Activated T-helper 1 cell treated with anti-CD3 and anti-CD28 coated beads, Interleukin-12 subunit alpha, Interleukin-12 subunit beta, Interleukin-2, Interleukin-4 antibody, amounts not matched to agents 30 ng/mL and 10 ng/mL and 1 ng/mL, durations not matched to agents 14 hours and 24 hours and 36 hours (primary cell): ENCODE measurements at places on chromosomes 2 and 18. TPM values are rescaled to one million over a fixed set of nuclear protein-coding genes. Genes with fewer than 3 reads are reported as not detected.

DNA sequence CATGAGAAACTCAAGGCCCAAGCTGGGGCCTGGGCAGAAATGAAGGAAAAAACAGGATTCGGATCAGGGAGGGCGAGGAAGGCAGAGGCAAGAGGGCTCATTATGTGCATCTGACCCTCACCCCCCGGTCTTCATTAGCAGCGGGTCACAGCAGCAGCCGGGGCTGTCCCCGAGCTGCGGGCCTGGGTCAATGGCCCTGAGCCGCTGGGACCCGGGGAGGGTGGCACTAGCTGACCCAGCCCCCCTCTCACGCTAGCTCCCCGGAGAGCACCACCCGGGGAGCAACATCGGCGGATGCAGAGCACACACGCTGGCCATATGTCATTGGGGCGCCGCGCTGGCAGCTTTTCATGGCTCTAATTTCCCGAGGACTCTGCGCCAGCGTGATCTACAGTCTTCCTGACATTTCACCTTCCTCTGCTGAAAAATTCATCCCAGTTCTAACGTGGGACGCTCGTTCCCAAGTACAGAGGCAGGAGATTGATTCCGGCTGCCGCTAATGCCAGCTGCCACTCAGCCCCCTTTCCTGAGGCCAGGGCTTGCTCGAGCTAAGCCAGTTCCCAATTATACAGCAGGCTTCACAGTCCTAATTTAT is 63.7 kb downstream of the EIPR1 start:
- DNase-seq: no peak

GRCh38 chr2:125185691-125186270 is 1160.7 kb downstream of the CNTNAP5 start:
- no peak for DNase-seq

DNA sequence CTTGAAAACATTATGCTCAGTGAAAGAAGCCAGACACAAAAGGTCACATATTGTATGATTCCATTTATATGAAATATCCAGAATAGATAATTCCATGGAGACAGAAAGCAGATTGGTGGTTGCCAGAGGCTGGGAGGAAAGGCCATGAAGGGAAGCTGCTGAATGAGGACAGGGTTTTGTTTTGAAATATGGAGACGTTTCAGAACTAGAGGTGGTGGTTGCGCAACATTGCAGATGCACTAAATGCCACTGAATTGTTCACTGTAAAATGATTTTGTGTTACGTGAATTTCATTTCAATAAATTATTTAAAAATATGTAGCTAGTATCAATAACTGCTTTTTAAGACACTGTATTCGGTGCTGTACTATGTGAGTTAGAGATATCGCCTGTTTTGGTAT is 101.7 kb upstream of the ZNF236 start:
- DNase-seq: no peak

DNA sequence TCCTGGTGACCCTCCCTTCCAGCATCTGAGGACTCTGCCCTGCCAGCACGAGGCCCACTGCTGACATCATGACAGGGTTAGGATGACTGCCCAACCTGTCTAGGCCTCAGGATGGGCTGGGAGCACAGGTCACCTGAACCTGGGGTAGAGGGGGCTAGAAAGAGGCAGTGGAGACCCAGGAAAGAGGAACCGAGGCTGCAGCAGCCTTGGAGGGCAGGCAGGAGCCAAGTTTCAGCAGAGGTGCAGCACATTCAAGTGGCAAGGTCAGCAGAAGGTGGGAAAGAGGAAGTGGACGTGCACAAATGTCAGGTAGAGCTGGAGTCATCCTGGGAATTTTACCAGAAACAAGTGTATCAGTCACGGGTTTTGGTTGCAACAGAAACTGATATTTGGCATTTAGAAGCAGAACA is 13.6 kb upstream of the RAB10 start:
- no peak for DNase-seq

DNA sequence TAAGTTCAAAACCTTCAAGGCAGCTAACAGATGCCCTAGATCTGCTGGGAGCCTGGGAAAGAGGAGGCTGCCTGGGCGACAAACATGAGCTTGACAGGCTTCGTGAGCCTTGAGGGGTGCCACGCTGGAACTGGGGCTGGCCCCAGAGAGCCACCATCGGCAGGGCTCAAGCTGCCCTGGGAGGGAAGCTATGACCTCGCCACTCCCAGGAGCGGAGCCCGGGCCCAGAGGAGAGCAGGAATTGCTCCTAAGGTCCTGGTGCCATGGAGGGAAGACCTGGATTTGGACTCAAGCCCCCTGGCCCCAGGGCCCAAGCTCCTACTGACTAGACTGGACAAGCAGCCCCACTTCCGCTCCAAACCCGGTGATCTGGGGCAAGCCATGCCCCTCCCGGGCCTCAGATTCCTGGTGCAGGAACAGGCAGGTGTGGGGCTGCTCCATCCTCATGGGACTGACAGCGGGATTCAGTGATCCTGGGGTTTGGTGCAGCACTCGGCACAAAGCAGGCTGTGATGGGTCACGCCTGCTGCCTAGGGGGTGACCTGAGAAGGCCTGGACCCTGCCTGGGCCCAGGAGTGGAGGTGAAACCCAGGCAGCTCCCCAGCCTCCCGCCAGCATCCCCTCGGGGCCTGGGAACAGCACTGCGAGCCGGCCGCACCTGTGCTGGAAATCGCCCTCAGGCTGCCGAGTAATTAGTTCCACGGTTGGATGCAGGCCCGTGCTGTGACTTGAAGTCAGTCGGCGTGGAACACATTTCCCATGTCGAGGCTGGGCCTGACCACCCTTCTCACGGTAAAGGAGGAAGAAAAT is 246.9 kb downstream of the NDUFA10 start:
- DNase-seq: no peak

GRCh38 chr2:83915381-83915780 is 543.7 kb downstream of the SUCLG1 start:
- DNase-seq: no peak

DNA sequence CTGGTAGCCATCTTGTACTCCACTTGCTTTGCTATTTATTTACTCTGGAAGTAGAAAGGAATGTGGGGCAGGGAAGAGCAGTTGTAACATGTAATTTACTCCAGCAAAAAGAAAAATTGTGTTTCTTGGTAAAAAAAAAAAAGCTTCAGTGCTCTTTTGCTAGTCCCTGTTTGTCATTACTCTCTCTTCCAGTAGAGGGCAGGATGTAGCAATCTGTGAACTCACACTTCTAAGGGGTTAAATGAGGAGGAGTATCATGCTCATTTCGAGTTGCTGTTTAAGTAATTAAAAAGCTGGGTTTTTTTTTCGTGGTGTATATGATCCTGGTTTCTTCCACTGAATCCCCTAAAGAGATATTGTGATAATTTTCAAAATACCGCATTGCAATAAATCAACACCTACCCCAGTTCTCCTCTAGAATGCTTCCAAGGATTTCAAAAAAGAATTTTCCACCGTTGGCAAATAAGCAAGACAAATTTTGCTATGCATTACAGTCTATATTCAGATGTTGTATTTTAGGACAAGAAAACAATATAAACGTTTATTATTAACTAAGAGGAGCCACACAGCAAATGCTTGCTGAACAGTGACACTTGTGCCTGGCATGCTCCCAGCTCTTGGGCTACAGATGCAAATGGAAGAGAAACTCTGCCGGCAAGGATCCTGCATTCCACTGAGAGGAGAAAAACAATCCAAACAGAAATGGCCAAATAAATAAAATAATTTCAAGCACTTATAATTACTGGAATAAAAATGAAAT is 261.6 kb downstream of the ASXL3 start:
- DNase-seq: no peak

DNA sequence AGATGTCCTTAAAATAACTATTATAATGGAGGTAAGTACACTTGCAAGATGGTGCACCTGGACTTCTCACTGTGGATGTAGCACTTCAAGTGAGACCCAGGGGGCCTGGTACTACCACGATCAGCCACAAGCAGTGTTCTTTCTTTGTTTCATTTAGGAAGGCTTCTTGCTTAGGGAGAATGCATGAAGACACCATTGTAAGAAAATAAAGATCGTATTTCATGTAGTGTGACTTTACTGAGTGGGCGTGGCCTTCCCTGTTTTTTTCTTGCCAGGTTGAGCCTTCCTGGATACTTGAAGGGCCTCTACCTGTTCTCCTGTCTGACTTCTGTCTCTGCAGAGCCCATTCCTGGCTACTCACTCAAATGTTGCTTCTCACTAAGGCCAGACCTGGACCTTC is 615.6 kb upstream of the SOX11 start:
- DNase-seq: no peak

- DNase-seq: no peak
Observed at GRCh38 chr2:1082456-1083205, 132.0 kb downstream of the SNTG2 start.

DNA sequence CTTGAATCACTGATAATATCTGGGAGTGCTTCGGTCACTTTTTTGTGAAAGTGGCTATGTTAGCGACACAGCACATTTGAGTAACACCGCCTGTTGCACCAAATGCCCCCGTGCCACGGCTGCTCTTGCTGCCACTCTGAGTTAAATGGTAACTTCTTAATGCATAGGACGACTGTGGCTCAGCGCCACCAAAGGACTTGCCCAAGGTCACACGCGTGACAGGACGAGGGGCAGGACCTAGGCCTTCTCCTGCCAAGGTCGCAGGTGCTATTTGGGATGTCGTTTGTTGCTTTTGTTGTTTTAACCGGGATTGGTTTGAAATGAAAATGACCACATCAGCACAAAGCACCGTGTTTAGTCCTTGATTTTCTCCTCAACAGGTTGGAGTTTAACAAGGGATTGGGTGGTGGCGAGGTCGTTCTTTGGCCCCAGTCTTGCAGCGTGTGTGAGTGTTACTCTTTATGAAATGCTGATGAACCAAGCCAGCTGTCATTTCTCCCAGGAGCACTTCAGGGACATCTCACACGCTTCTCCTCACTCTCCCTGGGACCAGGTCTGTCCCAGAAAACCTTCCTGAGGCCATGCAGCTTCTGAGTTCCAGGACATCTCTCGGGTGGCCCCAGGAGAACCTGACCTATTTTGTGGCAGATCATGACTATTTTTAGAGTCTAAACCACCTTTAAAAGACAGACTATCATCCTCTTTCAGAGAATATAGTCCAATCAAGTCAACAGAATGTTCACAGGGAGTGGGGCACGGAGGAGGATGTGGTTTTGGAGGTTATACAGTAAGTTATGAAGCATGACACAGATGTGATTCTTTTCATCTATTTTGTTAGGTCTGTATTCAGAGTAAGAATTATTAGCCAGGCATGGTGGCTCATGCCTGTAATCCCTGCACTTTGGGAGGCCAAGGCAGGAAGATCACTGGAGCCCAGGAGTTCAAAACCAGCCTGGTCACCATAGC is 49.9 kb downstream of the MTCL1 start:
- DNase-seq: peak; percentile 24

DNA sequence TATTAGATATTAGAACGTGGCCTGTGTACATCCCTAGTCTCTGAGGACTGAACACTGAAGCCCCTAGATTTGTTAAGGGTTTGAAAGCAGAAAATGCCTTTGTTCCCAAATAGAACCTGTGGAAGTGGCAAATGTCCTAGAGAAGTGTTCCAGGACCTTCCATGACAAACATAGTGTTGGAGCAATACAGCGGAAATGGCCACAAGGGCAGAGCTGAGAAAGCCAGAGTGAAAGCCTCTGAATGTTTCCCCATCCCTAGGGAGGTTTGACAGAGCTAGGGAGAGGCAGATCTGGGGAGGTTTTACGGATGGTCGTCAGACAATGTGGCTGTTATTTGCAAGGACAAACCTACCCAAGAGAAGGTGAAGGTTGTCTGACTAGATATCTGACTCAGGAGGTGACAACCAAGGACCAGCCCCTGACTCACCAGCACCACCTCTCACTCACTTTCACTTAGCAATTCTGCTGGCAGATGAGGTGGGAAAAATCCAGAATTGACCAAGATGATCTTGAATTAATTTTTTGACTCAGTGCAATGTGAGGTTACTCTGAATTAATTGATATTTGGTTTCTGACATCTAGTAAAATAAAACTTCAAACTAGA is 24.1 kb downstream of the RBM43 start:
- no peak for DNase-seq

- no peak for DNase-seq
Observed at GRCh38 chr2:66771359-66771976, 336.5 kb downstream of the MEIS1 start.

DNA sequence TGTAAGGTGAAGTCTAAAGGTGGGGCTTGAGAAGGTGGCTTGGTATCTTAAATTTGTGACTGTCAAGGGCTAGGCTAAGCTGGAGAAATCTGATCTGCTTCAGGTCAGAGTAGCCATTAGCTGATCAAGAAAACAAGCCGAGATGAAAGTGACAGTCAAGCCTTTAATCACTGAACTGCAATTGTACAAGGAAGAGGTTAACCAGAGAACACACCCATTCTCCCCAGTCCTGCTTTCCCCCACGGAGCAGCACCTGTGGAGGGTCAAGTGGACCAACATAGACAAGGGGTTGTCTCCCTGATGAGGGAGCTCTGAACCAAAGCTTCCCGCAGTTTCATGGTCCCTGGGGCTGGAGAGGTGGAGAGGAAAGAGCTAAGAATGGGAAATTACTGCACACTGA is 901.2 kb downstream of the DCC start:
- DNase-seq: no peak

GRCh38 chr2:86617738-86618137 is 5.9 kb downstream of the RNF103 start:
- DNase-seq: no peak

DNA sequence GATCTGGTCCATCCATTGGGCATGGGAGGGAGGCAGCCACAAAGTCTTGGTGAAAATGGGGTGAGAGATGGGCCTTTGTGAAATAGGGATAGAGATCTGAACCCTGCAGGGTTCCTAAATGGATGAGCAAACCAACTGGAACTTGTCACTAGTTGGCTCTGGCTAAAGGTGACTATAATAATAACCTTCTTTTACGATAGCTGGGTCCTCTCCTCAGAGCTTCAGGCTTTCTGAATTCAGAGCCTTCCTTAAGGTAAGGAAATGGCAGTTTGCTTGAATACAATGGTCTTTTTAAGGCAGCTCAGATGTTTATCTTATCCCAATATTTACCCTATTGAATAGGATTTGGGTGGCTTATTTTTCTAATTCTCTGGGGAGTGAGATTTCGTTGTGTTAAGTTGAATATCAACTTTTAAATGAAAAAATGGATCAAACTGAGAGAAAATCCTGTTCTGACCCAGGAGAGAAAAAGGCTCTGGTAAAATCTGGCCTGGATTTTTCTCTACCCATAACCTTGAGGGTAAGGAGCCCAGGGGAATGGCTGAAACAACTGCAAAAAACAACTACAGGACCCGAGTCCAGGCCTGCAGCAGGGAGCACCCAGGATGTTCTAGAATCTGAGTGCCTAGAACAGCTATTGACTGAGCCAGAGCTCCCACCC is 61.1 kb upstream of the CXCR4 start:
- DNase-seq: no peak

DYSF gene
- not detected in 2 replicates for total RNA-seq

PPP3R1 gene
- total RNA-seq: 84.2 and 85.9 TPM in 2 replicates

SERPINB7 gene
- total RNA-seq: not detected in 2 replicates

RFX8 gene
- total RNA-seq: 0.78 and 1.2 TPM in 2 replicates

EVA1A gene
- not detected in 2 replicates for total RNA-seq

TSHZ1 gene
- total RNA-seq: 12.7 and 13.5 TPM in 2 replicates

NRBP1 gene
- 99.7 and 106 TPM in 2 replicates for total RNA-seq
